ENCODE measurements at places on chromosomes 4 and X. TPM values are rescaled to one million over a fixed set of nuclear protein-coding genes. Genes with fewer than 3 reads are reported as not detected.

DNA sequence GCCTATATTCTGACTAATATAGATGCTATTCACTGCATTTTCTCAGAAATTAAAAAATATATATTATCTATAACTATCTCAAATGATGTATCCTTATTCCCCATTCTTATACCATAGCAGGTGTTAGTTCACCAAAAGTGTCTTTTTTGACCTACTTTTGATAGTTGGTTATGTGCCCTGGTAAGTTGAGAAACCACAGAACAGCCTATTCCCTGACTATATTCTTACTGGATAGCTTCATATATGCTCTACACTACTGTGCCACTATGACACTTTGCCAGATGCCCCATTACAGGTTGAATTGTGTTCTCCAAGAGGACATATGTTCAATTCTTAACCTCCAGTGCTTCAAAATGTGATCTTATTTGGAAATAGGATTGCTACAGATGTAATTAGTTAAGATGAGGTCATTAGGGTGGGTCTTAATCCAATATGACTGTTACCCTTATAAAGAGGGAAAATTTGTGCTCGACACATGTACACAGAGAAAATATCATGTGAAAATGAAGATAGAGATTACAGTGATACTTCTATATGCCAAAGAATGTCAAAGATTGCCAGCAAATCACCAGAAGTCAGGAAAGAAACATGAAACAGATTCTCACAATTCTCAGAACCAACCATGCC, 76.1 kb downstream of the LRBA start:
- DNase-seq = no peak

DNA sequence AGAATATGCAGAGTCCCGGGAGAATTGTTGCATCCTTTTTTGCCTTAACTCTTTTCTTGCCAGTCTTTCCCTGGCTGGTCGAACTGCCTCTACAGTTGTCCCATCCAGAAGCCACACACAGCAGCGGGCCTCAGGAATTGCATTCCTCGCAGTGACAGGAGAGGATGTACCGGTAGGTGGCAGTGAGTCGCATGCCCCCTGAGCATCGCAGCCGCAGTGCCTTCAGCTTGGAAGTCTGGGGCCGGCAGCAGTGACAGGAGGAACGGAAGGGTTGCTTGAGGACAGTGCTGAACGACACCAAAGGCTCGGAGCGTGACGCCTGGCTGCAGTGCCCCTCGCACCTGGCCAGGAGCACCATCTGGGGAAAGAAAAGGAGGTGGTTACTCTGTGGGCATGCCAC, 23.5 kb downstream of the NDP start:
- DNase-seq = no peak

GRCh38 chr4:158809611-158810486, 41.0 kb downstream of the FNIP2 start:
- no peak for DNase-seq

- DNase-seq = no peak
Observed at GRCh38 chrX:134542485-134542884, 82.5 kb downstream of the HPRT1 start.

DNA sequence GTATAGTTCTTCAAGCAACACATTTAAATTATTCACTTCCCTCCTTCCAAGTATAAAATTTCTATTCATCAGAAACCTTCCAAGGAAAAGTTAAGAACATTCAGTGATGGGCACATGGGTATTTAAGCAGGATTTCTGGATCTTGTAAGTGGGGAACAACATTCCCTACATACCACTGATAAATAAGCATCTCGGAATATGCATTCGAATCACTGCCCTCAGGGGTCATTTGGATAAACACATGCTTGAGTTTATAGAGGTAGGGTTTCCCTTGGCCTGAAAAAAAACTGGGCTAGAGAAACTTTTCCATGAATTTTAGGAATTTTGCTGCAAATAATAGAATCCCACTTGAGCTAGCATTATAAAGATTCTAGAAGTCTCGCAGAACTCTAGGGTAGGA, 143.9 kb downstream of the SOX3 start:
- DNase-seq = no peak

The TAF7L gene
- 0.08 TPM for total RNA-seq

The CD38 gene
- 4.6 TPM for total RNA-seq

All from left lobe of liver (tissue), 2 donors.